ENCODE measurements at places on chromosomes 7 and 10. TPM values are rescaled to one million over a fixed set of nuclear protein-coding genes. Genes with fewer than 3 reads are reported as not detected.
A peak's percentile ranks its signal among the peaks of the same experiment; 100 is the strongest.

The SPDYE5 gene
- not detected for polyA plus RNA-seq

The GSTO2 gene
- 4.3 TPM for polyA plus RNA-seq

The CADPS2 gene
- polyA plus RNA-seq = 5.9 TPM

The LIPF gene
- polyA plus RNA-seq = 2.8 TPM

- DNase-seq = no peak
- H3K27me3 ChIP-seq = no peaks in the 10 kb centered on the region
Observed at GRCh38 chr10:62231371-62231770, 37.3 kb downstream of the RTKN2 start.

- no peak overlapping the region for H3K4me3 ChIP-seq
- H3K36me3 ChIP-seq = no peaks in the 10 kb centered on the region
- H3K4me1 ChIP-seq = no peaks in the 10 kb centered on the region
- no peaks in the 10 kb centered on the region for H3K27me3 ChIP-seq
Observed at GRCh38 chr7:74622228-74622749, 35.2 kb upstream of the GTF2I start.

- H3K4me1 ChIP-seq = no peaks in the 10 kb centered on the region
- no peak overlapping the region for H3K27ac ChIP-seq
- no peaks in the 10 kb centered on the region for H3K27me3 ChIP-seq
Observed at GRCh38 chr10:96614515-96614914, 27.7 kb upstream of the TM9SF3 start.

GRCh38 chr10:58937423-58937822 is 239.0 kb upstream of the PHYHIPL start:
- H3K4me1 ChIP-seq = no peaks in the 10 kb centered on the region
- no peak for DNase-seq
- H3K4me3 ChIP-seq = no peak overlapping the region
- H3K36me3 ChIP-seq = no peaks in the 10 kb centered on the region
- H3K27ac ChIP-seq = no peak overlapping the region

DNA sequence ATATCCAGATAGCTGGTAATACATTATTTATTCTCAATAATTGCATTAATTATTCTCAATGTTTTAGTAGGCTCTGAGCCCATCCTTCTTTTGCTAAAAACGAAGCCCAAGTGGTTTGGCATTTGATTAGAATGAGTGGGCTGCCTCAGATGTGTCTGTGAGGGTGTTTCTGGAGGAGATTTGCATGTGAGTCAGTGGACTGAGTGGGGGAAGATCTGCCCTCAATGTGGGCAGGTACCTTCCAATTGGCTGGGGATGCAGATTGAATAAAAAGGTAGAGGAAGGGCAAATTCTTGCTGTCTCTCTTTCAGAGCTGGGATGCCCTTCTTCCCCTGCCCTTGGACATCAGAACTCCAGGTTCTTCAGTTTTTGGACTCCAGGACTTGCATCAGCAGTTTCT is 290.6 kb upstream of the SMIM30 start:
- H3K4me3 ChIP-seq = no peak overlapping the region
- no peaks in the 10 kb centered on the region for H3K36me3 ChIP-seq
- no peaks in the 10 kb centered on the region for H3K4me1 ChIP-seq
- no peaks in the 10 kb centered on the region for H3K27me3 ChIP-seq

DNA sequence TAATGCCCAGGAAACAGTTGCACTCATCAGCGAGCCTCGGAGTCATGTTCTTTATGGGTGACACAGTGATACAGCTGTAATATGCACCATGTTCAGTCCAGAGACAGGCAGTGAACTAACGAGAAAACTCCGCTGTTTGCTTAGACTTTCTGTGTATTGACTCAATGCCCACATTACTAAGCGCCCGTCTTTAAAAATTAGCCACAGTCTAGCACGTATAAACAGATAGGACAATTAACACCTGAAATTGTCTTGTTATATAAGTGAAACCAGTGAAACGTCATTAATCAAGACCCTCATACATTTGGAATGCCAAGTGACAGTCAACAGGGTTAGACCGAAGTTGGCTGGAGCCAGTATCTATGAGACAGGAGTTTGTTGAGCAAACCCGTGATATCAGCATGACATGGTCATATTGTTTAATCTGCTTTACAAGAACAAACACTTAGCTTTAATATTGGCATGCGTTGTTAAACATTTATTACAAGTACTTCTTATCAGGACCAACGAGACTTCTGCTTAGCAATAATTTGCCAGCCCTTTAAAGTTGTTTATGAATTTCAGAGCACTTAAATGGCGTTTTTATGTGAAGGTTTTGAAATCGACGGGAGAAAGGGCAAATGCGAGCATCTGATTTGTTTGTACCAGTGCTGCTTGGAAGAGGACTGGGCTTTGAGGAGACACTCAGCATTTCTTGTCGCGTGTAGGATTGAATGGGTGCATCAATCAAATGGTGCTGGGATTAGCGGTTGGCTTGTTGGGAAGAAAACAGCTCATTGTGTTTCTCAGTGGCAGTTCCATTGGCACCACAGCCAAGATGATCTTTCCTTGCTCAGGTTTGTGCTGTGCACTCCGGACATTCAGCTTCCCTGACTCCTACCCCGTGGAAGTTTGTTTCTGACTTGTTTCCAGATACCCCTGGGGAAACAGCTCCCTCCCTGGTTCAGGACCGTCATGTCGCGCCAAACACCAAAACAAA is 56.3 kb downstream of the CAMK1D start:
- DNase-seq = peak; percentile 4
- no peaks in the 10 kb centered on the region for H3K27me3 ChIP-seq
- no peak overlapping the region for H3K27ac ChIP-seq
